Fibroblast of upper back skin (primary cell): ENCODE measurements at places on chromosomes 2 and 18.

- no peak for DNase-seq
Observed at GRCh38 chr2:74033375-74033774, 48.7 kb downstream of the TET3 start.

- no peak for DNase-seq
Observed at GRCh38 chr2:233934524-233934923, 17.4 kb downstream of the TRPM8 start.

DNA sequence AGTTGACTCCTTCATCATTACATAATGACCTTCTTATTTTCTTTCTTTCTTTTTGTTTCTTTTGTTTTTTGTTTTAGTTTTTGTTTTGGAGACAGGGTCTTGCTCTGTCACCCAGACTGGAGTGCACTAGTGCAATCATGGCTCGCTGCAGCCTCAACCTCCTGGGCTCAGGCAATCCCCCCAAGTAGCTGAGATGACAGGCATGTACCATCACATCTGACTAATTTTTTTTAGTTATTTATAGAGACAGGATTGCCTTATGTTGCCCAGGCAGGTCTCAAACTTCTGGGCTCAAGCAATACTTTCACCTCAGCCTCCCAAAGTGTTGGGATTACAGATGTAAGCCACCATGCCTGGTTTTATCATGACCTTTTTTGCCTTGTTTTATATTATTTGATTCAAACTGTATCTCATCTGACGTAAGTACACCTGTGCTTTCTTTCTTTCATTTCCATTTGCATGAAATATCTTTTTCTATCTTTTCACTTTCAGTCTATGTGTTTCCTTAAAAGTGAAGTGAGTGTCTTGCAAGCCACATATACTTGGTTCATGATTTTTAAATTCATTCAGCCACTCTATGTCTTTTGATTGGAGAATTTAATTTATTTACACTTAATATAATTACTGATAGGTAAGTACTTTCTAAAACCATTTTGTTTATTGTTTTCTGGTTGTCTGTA, 39.1 kb downstream of the SP100 start:
- no peak for DNase-seq

GRCh38 chr2:129296806-129297205, 682.7 kb upstream of the RAB6C start:
- DNase-seq: no peak

DNA sequence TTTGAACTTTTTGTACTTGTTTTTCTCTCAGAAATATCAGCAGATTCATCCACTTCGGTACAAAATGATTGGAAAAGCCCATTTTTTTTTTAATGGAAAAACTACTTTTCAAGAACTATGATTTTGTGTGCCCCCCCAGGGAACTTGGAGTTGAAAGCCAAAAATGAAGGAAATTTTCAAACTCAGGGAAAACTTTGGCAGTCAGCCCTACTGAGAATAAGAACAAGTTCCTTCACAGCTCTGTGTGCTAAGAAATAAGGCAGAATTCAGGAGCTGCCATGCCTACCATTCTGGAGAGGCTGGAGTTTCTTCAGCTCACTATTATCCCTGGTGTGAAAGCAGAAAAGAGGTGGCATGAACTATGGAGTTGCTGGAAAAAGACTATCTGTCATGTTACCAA, 226.0 kb upstream of the SLC35G4 start:
- DNase-seq: peak; percentile 31

GRCh38 chr18:8933714-8934284, 168.7 kb upstream of the NDUFV2 start:
- no peak for DNase-seq

GRCh38 chr18:74534150-74534969, at the start of gene CNDP1:
Gene CNDP1 (plus strand): TSS chr18:74534500. CDS start chr18:74534668, 168 bp downstream.
- DNase-seq: no peak

GRCh38 chr18:45854036-45854586, 28.6 kb downstream of the SIGLEC15 start:
- no peak for DNase-seq

- DNase-seq: peak; percentile 47
Observed at GRCh38 chr2:232292395-232293154, 86.0 kb upstream of the ALPP start.

DNA sequence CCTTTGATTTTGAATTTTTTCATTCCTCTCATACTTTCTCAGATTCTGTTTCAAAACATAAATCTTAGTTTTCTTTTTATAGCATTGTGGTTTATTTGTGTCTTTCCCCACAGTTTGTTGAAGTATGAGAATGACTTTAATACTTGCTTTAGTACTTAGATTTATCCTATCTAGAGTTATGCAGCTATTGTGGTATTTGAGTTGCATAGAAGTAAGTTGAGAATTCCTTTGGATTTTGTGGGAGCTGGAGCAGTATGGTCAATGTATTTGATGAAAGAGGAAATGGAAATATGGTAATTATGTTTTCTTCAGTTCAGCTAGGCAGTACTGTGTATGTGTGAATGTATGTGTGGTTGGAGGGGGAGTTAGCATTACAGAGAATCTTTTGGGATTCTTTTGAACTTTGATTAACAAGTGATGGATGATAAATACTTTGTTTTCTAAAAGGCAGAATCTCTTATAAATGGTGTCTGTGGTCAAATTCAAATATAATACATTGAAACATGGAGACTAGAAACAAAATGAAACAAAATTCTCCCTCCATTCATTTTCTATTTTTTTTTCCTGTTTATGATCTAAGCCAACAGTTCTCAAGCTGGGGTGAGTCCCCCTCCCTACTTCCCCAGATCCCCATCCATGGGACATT, 3.0 kb downstream of the ACVR2A start:
- DNase-seq: peak; percentile 36
